CD4-positive, alpha-beta T cell treated with Interleukin-4 for 4 hours (primary cell): ENCODE measurements at places on chromosomes 2 and 18.

GRCh38 chr2:173434762-173435569 is 80.3 kb downstream of the CDCA7 start:
- no peak for DNase-seq

GRCh38 chr18:28412521-28412920 is 235.6 kb upstream of the CDH2 start:
- no peak for DNase-seq

DNA sequence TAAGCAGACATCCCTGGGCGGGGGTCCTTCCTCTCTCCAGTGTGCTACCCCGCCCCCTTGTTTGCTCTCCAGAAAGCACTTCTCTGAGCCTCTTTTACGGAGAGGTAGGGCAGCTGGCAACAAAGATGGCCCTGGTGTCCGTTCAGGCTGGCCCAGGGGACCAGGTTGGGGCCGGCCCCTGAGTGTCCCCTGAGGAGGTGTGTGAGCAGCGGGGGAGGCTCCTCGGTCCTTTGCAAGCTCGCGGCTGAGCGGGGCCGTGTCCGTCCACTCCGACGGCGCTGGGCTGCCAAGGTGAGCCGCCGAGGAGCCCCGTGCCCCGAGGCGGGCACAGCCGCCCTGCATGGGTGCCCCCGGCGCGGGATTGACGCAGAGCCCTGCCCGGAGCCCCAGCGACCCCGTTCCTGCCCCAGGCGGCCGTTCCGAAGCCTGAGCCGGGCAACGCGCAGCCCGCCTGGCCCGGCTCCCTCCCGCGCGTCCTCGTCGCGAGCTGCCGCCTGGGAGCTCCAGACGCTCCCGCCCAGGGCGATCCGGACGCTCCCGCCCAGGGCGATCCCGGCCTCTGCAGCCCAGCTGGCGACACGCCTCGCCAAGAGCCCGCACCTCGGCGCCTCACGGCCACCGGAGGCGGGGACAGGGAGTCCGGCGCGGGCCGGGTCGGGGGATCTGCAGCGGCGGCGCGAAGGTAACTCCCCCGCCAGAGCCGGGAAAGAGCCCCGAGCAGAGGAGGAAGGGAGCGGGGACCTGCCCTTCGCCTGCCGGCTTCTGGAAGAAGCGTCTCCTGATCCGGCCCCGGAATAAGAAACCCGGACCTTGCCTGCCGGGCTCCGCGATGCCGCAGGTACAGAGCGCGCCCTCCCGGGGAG is at the start of gene PROKR1:
PROKR1 (plus strand) TSS at position 569 of the 863 bp plus-strand sequence. CDS start 2,243 bp downstream, outside the sequence.
- DNase-seq = no peak

DNA sequence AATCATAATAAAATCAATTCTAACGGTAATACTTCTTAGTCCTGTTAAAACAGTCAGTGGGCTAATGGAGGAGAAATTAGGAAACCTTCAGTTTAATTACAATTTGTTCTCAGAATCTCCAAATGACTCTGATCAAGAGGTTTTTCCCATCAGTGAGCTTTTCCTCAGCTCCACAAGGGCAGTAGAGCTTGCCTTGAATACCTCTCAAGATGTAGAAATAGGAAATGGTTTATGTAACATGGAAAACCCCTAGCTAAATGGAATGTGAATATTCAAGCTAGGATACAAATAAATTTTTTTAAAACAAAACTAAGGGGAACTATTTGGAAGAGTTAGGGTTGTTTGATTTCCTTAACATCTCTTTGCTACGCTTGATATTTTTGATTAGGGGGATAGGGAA is 87.5 kb downstream of the PLEKHM3 start:
- no peak for DNase-seq

DNA sequence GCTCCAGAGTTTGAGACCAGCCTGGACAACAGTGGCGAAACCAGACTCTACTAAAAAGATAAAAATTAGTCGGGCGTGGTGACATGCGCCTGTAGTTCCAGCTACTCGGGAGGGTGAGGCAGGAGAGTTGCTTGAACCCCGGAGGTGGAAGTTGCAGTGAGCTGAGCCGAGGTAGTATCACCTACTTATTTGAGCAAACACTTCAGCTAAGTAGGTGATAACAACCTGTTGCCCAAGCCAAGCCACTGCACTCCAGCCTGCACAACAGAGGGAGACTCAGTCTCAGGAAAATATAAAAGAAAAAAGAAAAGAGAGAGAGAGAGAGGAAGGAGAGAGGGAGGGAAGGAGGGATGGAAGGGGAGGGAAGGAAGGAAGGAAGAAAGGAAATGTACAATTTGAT is 21.3 kb downstream of the FER1L5 start:
- no peak for DNase-seq

DNA sequence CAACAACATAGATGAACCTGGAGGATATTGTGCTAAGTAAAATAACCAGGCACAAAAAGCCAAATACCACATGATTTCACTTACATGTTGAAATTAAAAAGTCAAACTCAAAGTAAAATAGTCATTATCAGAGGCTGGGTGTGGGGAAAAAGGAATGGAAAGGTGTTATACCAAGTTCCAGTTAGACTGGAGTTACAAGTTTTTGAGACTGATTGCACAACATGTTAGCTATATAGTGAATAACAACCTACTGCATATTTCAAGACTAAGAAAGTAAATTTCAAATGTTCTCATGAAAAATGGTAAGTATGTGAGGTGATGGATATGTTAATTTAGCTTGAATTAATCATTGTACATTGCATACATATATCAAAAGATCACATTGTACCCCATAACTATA is 116.8 kb upstream of the HNMT start:
- no peak for DNase-seq

- peak; percentile 72 for DNase-seq
These were observed 13.4 kb upstream of the COPS8 start for GRCh38 chr2:237072067-237072931.

DNA sequence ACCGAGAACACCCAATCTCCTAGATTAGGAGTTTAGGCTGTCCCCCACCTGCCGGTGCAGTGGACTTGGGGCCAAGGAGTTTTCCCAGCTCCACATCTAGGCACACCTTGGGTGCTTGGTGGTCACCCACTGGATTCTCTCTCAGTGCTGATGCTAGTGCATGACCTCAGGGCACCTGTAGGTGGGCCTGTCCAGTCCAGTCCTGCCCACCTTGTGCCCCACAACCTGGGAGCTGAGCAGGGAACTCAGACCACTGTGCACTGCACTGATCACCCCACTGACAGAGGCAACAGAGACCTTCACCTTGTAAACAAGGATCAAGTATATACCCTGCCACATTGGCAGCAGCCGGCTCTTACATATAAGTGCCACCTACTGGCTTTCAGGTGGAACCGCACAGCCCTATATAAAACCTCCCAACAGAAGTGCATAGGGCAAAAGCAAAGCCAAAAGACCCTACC is 12.7 kb upstream of the CDH19 start:
- no peak for DNase-seq

- DNase-seq = peak; percentile 7
These were observed 77.8 kb downstream of the PDCL3 start for GRCh38 chr2:100640431-100641124.

GRCh38 chr2:99480390-99480789 is 9.4 kb downstream of the REV1 start:
- no peak for DNase-seq

DNA sequence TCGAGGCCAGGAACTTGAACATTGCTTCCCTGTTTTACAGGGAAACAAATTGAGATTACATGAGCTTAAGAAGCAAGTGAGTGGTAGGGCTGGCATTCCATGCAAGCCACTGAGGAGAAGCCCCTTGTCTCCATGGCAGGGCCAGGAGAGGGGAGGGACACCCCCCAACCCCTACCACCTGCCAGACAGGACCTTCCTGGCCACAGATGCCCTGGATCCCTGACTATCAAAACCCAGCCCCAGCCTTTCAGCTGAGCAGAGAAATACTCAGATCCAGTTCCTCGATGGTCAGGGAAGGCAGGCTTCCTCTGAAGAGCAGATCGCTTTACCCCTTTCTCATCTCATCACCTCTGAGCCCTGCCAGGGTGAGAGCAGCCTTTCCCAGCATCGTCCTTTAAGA is 53.8 kb upstream of the ALPP start:
- no peak for DNase-seq
